ENCODE measurements at places on chromosomes 3 and 15. TPM values are rescaled to one million over a fixed set of nuclear protein-coding genes. Genes with fewer than 3 reads are reported as not detected.

HYPK gene
- total RNA-seq = 32.7 TPM

DNA sequence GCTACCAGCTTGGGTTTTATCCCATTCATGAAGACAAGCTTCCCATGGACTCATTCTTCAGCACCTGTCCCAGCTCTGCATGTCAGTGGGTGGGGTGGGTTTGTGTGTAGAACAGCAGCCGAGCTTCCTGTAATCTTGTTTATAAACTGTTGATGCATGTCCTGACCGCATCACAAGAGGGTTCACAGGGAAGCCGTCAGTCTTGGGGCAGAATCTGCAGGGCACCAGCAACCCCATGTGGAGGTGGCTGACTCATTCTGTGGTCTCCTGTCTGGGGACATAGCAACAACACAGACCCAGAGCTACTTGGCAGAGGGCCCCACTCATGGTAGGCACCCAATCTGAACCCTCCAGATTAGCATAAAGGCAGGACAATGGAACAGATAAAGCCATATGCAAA lies 35.6 kb downstream of the DAPK2 start:
- peak overlapping the region; percentile 71 for H3K27ac ChIP-seq

DNA sequence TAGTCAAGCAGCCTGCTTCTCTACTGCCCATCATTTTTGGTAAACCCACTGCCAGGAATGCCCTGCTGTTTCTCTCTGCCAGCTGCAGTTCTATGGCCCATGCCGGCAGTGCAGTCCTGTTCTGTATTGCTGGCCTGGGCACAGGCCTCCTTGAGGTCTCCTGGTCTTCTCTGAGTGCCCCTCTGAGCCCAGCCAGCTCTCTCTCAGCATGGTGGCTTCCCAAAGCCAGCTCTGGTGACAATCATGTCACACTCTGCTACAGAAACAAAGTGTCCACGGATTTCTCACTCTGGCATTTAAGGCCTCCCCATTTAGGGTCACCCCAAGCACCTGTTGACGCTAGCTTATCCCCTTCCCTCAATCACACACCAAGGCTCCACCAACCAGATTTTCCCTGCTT lies 24.5 kb downstream of the SRPRB start:
- H3K4me1 ChIP-seq = no peaks in the 10 kb centered on the region
- no peak overlapping the region for H3K4me3 ChIP-seq
- H3K36me3 ChIP-seq = no peaks in the 10 kb centered on the region
- no peak for DNase-seq
- no peak overlapping the region for H3K27ac ChIP-seq

LRTM1 gene
- not detected for total RNA-seq

- no peak overlapping the region for H3K4me3 ChIP-seq
- no peaks in the 10 kb centered on the region for H3K36me3 ChIP-seq
These were observed 175.0 kb downstream of the CFAP20DC start for GRCh38 chr3:58874795-58875194.

TRIM71 gene
- 0.07 TPM for total RNA-seq

DNA sequence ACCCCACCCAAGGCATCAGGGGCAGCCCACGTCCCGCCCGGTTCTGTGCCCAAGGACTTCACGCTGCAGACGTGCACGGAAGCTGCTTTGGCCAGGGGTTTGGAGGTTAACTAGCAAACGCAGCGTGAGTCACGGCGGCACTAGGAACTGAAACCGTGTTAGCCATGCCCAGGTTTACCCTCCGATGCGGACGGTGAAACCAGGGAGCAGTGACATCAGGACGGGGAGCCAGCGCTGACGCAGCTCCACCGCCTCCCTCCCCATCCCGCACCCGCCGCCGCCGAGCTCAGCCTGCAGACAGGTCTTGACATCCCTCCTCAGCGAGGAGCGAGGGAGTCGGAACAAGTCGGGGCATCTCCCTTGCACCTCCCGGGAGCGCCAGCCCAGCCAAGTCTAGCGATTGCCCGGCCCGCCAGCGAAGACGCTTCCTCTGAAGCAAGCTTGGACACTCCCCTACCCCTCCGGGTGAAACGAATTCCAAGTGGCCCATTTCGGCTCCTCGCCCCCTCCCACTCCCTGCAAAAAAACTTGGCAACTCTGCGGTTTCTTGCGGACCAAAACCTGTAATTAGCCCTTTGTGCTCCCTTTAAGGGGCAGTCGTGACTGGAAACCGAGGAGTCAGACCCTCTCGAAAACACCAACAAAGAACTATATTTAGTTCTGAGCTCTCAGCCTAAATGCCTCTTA lies 1.4 kb upstream of the RAP2B start:
- peaks cover 19% of the 10 kb centered on the region for H3K4me1 ChIP-seq
- H3K36me3 ChIP-seq = no peaks in the 10 kb centered on the region
- H3K4me3 ChIP-seq = peak overlapping the region; percentile 97

- no peak overlapping the region for H3K4me3 ChIP-seq
- no peak for DNase-seq
- peaks cover 5% of the 10 kb centered on the region for H3K4me1 ChIP-seq
- no peak overlapping the region for H3K27ac ChIP-seq
- no peaks in the 10 kb centered on the region for H3K27me3 ChIP-seq
These were observed 1.8 kb downstream of the DAPK2 start for GRCh38 chr15:64044300-64045100.
